ENCODE measurements at places on chromosomes 5 and 9.

DNA sequence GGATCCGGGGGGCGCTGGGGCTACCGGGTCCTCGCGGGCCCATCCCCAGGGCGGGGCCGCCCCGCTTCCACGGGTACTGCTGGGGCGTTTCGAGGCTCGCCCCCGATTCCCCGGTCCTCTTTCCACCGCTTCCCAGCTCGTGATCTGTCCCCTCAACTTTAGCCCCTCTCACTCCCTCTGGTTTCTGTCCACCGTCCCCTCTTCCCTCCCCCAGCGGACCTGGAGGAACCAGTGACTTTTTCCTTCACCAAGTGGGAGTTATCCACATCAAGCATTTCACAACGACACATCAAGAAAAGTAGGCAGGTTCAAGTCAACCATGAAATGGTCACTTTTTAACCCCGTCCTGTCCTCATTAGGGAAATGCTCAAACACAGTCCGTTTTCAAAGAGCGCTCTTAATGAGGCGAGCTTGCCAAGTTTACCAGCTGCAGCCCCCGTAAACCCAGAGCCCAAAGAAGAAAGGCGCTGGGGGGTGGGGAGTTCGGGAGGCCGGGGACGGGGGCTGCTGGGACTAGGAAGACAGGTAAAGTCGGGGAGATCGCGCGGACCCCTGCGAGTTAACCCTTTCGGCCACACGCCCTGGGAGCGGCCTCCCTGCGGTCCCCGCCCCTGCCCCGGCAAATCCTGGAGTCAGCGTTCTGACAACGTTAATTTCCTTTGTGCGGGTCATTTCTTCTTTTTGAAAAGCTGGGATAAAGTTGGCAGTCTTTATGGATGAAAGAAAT is 2.1 kb upstream of the NFIB start:
- DNase-seq = peak; percentile 53

DNA sequence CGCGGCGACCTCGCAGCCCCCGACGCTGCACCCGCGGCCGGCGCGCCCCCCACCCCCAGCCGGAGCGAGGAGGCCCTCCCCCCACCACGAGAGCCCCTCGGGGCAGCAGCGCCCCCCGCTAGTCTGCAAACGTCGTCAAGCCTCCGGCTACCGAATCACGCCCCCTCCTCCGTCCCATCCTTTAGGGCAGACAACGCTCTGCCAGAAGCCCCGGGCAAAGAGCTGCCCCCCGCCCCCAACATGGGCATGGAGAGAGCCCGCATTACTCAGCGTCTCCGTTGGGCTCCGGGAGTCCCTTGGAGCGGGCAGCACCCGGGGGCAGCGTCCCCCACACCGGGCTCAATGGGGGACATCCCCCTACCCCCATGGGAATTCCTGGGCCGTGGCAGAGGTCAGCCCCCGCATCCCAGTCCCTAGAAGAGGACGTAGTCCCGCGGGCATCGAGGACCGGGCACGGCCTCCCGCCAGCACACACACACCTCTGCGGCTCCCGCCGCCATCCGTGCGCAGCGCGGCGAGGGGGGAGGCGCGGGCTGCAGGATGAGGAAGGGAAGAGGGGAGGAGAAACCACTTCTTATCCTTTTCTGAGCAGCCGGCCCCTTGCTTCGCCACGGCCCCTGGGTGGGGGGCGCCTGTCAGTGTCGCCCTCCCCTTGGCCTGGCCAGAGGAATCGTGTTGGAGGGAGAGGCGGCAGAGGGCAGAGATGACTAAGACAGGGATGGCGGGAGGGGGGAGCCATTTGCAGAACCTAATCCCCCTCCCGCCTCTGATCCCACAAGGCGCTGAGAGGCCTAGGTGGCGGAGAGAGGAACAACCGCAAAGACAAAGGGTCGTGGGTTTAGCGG is 750 bp downstream of the DNM1 start:
- DNase-seq = peak; percentile 55

DNA sequence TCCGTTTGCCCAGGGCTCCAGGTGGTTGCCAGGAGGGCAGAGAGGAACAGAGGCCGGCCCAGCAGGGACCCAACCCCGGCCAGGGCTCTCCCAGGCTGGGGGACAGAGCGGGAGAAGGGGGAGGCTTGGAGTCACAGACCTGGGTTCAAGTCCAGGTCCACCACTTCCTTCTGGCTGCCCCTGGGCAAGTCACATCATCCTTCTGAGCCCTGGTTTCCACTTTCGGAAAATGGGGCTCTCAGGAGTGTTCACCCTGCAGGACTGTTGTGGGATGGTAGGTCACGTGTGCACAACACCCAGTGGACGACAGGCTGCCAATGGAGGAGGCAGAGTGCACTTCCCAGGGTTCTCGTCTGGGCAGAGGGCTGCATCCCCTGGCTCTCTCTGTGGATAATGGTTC is 245.4 kb downstream of the PBX3 start:
- no peak for DNase-seq

DNA sequence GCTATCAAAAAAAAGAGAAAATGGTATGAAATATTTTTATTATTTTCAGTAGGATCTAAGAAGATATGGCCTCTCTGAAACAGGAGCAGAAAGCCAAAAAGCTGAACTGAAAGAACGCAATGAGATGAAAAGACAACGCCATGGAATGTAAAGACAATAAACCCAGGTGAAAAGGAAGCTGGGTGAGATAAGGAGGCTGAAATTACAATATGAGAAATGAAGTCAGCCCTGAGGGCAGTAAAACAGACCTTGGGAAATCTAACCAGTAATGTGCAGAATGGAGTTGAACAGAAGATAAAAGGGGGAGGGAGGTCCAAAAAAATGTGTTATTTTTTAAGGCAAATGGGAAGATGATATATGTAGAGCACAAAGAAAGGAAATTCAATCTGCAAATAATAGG is 265.3 kb downstream of the ENC1 start:
- no peak for DNase-seq

DNA sequence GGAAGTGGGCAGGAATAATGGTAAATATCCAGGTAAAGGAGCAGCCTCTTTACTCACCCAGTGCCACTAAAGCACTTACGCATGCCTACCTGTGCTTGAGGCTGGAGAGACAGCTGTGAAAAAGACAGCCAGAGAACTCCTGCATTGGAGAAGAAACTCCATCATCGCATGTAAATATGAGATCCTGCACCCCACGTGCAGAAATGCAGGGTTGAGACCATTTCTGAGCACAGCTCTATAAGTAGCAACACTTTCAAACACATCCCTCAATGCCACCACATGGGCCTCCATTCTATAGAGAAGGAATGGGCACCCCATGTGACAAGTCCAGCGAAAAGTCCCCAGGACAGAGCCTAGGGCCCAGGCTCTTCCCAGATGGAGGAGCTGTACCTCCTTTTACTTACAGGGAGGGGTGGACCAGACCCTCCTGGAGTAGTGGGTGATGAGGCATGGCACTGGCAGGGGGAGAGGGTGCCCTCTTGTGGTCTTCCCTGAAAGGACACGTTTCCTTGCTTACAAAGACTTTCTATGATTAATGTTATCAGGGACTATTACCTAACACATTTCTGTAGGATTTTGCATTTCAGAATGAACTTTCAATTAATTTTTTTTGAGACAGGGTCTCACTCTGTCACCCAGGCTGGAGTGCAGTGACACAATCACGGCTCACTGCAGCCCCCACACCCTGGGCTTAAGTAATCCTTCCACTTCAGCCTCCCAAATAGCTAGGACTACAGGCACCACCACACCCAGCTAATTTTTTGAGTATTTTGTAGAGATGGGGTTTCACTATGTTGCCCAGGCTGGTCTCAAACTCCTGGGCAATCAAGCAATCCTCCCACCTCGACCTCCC is 55.3 kb upstream of the IL17B start:
- DNase-seq = peak; percentile 68

DNA sequence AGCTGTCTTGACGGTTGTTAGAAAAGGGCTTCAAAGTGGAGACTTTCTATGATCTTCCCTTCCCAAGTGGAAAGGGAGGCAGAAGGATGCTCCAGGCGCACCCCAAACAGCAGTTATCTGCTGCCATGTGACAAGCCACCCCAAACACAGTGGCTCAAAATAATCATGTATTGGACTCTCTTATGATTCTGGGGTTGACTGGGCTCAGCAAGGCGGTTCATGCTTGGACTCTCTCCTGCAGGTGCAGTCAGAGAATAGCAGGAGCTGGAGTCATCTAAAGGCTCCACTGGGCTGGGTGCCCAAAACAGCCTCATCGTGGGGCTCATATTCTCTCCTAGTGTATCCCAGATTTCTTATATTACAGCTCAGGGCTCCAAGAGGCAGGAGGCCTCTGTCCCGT is 177.6 kb upstream of the IER5L start:
- no peak for DNase-seq

- no peak for DNase-seq
Measured at GRCh38 chr5:68652534-68652965, 437.0 kb downstream of the PIK3R1 start.

DNA sequence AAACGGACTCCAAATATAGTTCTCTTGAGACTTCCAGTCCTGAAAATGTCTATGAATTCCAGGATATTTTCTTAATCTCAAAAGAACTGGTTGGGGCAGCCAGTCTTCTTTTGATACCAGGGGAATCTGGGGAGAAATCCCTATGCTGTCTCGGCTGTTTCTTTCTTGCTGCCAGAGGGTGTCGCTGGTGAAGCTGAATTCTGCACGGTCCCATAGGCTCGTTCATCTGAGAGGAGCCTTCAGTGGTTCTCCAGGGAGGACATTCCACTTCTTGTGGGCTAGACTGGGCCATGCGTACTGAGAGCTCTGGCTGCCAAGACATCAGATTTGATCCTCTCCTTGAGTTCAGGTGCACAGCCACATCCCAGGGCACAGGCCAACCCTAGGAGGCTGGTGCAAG is 155.0 kb upstream of the CLINT1 start:
- peak; percentile 3 for DNase-seq

DNA sequence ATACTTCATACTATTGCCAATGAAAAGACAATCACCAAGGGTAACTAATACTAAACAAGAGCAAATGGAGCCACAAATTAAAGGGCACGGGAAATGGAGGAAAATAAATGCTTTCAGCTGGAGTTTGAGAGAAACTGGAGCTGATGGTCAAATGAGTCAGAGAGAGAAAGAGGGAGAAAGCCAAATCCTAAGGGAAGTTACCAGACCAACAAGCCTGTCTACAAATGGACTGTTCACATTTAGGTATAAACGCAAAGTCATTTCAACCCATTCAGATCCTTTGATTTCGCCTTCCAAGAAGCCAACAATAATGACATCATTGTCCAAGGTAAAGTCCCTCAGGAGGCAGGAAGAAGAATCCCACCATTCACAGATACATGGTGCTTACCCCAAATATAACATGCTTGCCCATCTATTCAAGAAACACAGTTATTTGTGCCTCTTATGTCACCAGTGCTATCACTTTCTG is 351.8 kb downstream of the RAB3C start:
- DNase-seq = no peak

- no peak for DNase-seq
Measured at GRCh38 chr5:137078171-137078665, 420.9 kb downstream of the SPOCK1 start.

GRCh38 chr5:132485641-132486317 is 4.8 kb downstream of the IRF1 start:
- DNase-seq = no peak

DNA sequence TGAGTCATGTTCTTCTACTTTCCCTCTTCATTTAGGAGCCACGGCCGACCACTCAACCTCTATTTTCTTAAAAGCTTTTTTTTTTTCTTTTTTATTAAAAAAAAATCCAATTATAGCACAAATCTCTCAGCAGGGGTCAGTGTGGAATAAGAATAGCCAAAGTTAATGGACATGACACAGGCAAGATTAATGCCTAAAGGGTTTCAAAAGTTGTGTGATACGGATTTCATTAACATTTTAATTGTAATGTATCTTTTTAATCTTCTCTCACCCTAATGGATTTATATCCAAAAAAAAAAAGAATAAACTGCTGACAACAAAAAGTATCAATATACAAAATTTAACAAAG is 5.4 kb downstream of the NACC2 start:
- DNase-seq = no peak

DNA sequence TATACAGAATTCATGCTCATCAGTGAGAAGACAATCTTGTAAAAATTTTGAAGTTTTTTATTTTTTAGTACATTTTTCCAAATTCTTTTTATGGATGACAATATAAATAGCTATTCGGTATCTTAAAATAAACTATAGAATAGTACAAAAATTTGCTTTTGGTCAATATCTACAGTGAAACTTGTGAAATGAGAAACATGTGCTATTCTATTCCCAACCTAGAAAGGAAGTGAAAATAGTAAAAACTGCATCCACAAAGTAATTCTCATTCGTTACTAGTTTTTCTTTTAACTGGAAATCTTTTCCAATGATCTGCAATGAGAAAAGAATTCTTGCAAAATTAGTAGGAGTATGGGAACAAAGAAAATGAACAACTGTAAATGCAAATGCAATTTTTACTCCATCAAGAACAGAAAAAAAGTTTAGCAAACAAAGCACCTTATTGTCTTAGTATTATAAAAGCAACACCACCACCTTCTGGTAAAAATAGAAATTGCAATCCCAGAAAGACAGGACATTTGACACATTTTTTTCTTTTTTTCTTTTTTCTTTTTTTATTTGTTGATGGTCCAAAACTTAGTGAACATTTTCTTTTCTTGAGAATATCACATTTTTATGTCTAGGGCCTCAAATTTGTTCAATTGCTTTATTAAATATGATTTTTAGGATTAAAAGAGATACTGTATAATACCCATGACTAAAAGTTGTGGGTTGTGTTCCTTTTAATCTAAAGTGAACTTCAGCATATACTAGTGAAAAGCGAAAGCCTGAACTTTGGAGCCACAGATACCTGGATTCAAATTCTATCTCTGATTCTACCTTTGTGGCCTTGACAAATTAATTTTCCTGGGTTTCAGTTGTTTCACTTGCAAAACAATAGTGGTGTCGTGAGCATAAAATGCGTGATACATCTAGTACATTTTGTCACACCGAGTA is 72.3 kb downstream of the SLCO4C1 start:
- peak; percentile 21 for DNase-seq

GRCh38 chr5:2797981-2798380 is 46.5 kb upstream of the IRX2 start:
- no peak for DNase-seq

DNA sequence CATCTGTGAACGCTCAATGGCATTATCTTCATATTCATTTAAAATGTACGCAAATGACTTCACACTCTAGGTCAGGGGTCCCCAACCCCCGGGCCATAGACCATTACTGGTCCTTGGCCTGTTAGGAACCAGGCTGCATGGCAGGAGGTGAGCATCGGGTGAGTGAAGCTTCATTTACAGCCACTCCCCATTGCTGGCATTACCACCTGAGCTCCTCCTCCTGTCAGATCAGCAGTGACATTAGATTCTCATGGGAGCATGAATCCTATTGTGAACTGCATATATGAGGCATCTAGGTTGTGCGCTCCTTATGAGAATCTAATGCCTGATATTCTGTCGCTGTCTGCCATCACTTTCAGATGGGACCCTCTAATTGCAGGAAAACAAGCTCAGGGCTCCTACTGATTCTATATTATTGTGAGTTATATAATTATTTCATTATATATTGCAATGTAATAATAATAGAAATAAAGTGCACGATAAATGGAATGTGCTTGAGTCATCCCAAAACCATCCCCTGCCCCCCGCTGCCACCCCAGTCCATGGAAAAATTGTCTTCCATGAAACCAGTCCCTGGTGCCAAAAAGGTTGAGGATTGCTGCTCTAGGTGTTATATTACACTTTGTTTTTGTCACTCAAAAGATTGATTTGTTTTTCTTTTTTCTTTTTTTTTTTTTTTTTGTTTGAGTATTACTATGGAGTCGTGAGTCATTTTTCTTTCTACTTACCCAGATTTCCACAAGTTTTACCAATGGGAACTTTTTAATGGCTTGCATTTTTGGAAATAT is 127.2 kb downstream of the DOCK8 start:
- no peak for DNase-seq
